ENCODE measurements at places on chromosomes 2 and 18. TPM values are rescaled to one million over a fixed set of nuclear protein-coding genes. Genes with fewer than 3 reads are reported as not detected.

TRIM54 gene
- total RNA-seq: not detected

TRABD2A gene
- total RNA-seq: under 0.01 TPM

EN1 gene
- total RNA-seq: not detected

SIX3 gene
- 0.49 TPM for total RNA-seq

AGXT gene
- not detected for total RNA-seq

EFEMP1 gene
- 3.9 TPM for total RNA-seq

NT5C1B gene
- not detected for total RNA-seq

UCN gene
- 1.2 TPM for total RNA-seq

IL1R2 gene
- total RNA-seq: not detected

MEMO1 gene
- total RNA-seq: 50.4 TPM

TUBB8B gene
- not detected for total RNA-seq

TUBA3E gene
- not detected for total RNA-seq

RNU2-63P gene
- total RNA-seq: not detected

SDC1 gene
- total RNA-seq: 4.9 TPM

COL4A3 gene
- 0.49 TPM for total RNA-seq

IGFBP2 gene
- total RNA-seq: 124 TPM

OTOS gene
- total RNA-seq: not detected

TFCP2L1 gene
- under 0.01 TPM for total RNA-seq

GORASP2 gene
- total RNA-seq: 19.4 TPM

SPP2 gene
- total RNA-seq: not detected

MROH2A gene
- total RNA-seq: not detected

TTR gene
- total RNA-seq: 0.25 TPM

KLHL41 gene
- total RNA-seq: 1.7 TPM

SERPINB4 gene
- not detected for total RNA-seq

GPR39 gene
- 1.7 TPM for total RNA-seq

TMEM200C gene
- 20.4 TPM for total RNA-seq

SPATA3 gene
- not detected for total RNA-seq

CCDC88A gene
- total RNA-seq: 302 TPM

CFC1 gene
- total RNA-seq: 0.49 TPM

RGPD8 gene
- 20.9 TPM for total RNA-seq

TANC1 gene
- 5.9 TPM for total RNA-seq

ALPP gene
- total RNA-seq: not detected

MC2R gene
- total RNA-seq: not detected

DSG1 gene
- total RNA-seq: 0.49 TPM

CNGA3 gene
- 2.5 TPM for total RNA-seq

GALNT13 gene
- 22.1 TPM for total RNA-seq

RIT2 gene
- 16.0 TPM for total RNA-seq

HOXD3 gene
- total RNA-seq: not detected

CDH7 gene
- 2.7 TPM for total RNA-seq

CCBE1 gene
- total RNA-seq: 39.1 TPM

NTSR2 gene
- 0.25 TPM for total RNA-seq

CREG2 gene
- 8.1 TPM for total RNA-seq

CD8B gene
- total RNA-seq: 0.25 TPM

SAG gene
- total RNA-seq: not detected

C2orf80 gene
- total RNA-seq: 26.6 TPM

DES gene
- total RNA-seq: 0.49 TPM

CELF4 gene
- total RNA-seq: 50.9 TPM

SLC9A4 gene
- 0.25 TPM for total RNA-seq

ELOA2 gene
- total RNA-seq: not detected

STPG4 gene
- 0.49 TPM for total RNA-seq

CAPN14 gene
- total RNA-seq: 0.98 TPM

ADNP2 gene
- total RNA-seq: 17.5 TPM

MEIS1 gene
- 11.1 TPM for total RNA-seq

All from temporal lobe (tissue), 4 donors.